ENCODE measurements at places on chromosomes 16 and 17.

- no peak for DNase-seq
Observed at GRCh38 chr17:8222380-8222629, 11.9 kb upstream of the AURKB start.

- peak; percentile 100 for DNase-seq
Observed at GRCh38 chr17:76671123-76671911, 27.8 kb upstream of the ST6GALNAC1 start.

DNA sequence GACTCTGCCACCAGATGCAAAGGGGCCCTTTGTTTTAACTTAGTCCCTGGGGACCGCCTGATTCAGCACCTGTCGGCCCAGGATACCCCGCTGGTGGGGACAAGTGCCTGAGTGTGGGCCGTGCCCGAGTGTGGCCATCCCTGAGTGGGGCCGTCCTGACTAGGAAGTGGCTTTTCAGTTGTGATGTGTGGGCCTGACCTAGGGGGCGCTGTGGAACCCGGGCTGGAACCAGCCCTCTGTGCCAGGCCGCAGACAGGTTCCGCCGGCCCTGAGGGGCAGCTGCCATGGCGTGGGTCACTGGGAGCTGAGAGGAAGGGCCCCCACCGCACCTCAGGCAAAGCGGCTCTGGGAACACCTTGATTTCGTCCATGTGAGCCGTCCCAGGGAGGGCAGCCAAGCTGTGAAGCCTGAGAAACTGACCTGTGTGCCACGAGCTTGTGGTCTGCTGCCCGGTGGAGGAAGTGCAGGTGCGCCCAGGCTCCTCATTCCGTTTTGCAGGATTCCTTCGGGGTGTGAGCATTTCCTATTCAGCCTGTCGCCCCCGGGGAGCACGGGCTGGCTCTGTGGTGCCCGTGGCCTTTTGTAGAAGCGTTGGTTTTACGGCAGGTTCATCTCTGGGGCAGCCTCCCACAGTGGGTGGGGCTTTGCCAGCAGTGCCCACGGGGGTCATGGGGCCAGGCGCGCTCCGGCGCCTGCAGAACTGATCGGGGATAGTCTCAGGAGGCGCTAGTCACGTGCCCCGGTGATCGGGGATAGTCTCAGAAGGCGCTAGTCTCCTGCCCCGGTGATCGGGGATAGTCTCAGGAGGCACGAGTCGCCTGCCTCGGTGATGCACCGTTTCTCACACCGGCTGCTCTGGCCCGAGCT, 5.3 kb downstream of the RPL13 start:
- DNase-seq = peak; percentile 61

GRCh38 chr17:7972131-7972785, 30.2 kb upstream of the GUCY2D start:
- DNase-seq = no peak

- DNase-seq = no peak
Observed at GRCh38 chr16:81715358-81716196, 63.5 kb upstream of the PLCG2 start.

GRCh38 chr17:63760771-63761539, 12.4 kb downstream of the CCDC47 start:
- DNase-seq = no peak

- peak; percentile 72 for DNase-seq
Observed at GRCh38 chr16:11016993-11017392, 72.6 kb downstream of the CLEC16A start.

- no peak for DNase-seq
Observed at GRCh38 chr16:67825119-67825518, 17.0 kb upstream of the THAP11 start.

DNA sequence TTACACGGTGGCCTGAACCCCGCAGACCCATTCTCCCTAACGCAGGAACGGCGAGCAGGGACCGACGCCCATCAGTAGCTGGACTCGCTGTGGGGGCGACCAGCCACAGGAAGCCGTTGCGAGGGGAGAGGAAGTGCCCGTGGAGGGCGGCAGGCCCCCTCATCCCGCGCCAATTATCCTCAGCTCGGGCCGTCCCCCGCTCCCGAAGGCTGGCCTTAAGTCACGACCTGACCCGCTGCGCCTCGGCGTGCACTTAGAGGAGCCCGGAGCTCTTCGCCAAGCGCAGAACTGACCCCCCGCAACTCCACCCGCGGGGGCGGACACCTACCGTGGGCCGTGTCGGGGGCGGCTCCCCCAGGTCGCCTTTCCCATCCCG, 401 bp downstream of the ARL16 start:
- DNase-seq = no peak

DNA sequence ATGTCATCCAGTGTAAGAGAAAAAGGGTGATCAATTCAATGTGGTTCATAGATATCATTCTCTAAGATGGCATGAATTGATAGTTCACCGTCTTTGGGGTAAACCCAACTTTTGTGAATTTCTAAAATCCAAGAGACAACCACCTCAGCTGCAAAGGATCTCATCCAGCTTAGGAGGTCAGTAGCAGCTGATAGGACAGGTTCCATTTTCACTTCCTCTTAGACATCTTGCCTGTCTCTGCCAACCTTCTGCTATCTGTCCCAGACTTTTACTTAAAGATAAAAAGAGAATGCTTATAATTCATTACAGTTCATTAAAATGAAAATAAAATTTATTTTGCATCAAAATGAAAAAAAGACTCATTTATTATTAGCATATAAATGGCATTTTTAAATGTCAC, 468.2 kb downstream of the XYLT1 start:
- no peak for DNase-seq

DNA sequence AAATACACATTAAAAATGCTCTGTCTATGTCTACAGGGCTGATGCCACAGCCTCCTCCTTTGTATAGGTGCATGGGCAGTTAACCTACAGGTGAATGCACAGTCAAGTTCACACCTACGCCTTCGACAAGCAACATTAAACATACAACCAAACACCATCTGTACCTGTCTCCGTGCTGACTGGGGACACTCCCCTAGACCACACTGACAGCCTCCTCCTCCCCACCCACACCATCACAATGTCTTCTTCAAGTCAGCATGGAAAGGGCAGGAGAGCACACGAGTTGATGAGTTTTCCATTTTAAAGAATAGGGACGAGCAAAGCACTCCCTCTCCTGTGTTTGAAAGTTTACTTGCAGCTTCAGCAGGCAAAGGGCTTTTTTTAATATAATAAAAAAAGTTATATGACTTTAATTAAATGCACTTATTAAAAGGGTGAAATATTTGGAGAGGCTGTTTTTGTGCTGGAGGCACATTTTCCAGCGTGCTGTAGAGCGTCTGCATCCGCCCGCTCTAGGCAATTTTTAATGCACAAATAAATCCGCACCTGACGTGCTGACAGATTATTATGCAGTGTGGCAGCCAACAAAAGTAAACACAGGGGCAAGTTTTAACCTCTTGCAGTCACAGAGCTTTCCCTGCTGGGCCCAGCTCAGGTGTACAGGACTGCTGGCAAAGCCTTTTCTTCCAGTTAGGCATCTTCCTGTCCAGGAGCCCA, 367.9 kb downstream of the SOX9 start:
- no peak for DNase-seq

GRCh38 chr17:30101686-30102390, 14.8 kb upstream of the NSRP1 start:
- no peak for DNase-seq

DNA sequence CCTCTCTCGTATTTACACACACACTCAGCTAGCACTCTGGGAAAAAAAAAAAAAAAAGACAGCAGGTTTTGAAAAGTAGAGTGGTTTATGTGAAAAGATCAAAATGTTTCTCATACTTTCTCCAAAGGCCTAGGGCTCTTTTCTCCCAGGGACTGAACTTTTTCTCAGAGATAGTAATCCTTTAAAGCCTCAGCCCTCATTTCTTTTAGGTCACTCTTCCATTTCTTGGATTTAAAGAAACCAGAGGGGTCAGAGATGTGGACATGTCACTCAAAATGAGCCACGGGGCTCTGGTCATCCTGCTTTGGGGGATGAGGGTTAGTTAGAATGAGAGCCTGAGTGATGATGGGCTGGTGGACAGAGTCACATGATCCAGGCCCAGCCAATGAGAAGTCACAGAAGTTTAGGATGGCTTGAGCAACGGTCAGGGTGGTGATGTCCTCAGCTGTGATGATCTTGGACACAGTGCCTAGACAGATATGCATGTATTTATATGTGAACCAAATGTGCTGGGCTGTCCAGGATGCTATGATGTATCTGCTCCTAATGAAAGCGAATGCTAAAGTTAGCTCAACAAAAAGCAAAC, 33.7 kb upstream of the AXIN2 start:
- DNase-seq = no peak

GRCh38 chr17:77510133-77510796, 369.5 kb downstream of the SEC14L1 start:
- no peak for DNase-seq

- no peak for DNase-seq
Observed at GRCh38 chr16:9843424-9844018, 338.7 kb downstream of the GRIN2A start.

DNA sequence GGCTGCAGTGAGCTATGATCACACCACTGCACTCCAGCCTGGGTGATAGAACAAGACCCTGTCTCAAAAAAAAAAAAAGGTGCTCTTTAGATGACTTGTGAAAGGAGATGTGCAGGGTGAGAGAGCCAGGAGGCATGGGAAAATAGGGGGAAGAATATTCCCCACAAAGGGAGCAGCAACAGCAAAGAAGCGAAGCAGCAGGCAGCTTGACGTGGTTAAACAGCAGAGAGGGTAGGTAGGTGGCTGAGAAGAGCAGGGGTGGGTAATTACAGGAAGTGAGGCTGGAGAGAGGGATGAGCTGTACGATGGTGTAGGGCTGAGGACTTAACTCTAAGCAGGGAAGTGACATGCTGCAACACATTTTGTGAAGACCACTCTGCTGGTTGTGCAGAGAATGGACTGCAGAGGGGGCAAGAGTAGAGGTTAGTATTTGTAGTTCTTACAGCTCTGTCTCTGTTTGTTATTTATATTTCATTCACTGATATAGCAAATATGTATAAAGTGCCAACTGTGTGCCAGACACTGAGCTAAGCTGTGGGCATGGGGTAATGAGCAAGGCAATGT, 1.6 kb downstream of the HEATR3 start:
- DNase-seq = no peak

GRCh38 chr17:1571341-1571704, 8.7 kb upstream of the PITPNA start:
- no peak for DNase-seq

- peak; percentile 70 for DNase-seq
Observed at GRCh38 chr17:3534881-3535252, 22.7 kb downstream of the TRPV3 start.

DNA sequence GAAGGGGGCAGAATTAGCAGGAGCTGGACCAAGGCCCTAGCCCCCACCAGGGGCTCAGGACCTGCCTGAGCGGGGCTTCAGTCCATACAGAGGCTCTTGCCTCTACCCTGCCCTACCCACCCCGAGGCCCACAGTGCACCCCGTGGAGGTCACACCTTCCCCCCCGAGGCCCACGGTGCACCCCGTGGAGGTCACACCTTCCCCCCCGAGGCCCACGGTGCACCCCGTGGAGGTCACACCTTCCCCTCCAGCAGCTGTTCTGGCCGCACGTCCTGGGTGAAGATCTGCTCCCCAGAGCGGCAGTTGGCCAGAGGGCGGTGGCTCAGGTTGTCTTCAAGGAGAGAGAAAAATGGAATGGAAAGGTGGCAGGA, 11.4 kb downstream of the CASKIN2 start:
- DNase-seq = no peak

GRCh38 chr16:2090481-2090776, 42.6 kb downstream of the TSC2 start:
- peak; percentile 63 for DNase-seq

DNA sequence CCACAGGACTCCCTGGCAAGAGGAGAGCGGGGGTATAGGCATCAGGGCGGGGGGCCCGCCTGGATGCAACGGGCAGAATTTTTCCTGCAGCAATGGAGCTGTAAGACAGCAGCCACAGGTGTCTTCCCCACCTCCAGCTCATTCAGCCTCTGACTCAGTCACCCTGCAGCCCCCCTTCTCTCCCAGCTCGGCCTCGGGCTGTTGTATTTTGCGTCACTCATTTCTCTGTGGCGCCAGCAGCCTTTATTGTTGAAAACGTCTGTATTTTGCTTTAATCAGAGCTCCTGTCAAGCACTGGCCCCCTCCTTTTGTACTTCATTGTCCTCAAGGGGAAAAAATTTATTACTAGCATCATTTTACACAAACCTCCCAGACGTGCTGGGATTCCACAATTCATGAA, 117.7 kb downstream of the WSCD1 start:
- no peak for DNase-seq

- DNase-seq = no peak
Observed at GRCh38 chr17:69853541-69854224, 221.3 kb upstream of the KCNJ16 start.

DNA sequence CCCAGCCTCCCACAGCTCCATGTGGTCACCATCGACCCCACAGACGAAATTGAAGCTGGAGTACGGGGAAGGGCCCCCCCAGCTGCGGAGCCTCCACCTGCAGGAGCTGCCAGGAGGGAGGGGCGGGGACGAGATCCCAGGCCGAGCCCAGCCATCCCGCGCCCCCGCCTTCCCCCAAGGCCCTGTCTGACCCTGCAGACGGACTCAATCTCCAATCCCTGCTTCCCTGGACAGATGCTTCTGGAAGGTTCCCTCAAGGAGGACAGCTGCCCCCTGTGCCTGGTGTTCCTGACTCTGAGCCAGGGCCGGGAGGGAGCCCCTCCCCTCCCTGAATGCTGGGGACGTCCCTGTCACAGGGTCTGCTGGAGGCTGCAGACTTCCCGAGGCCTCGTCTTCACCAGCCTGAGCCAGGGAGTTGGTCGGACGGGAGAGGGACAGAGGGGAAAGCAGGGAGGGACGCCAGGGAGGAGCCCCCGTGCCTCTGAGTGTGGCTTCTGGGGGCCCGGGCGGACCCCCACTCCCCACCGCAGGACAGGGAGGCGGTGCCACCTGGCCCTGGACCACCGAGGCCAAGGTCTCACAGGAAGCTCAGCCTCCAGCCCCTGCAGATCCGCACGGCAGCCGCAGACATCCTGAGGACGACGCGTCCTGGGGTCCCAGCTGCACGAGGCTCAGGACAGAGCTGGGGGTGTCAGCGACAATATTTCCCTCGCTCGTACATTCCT, 21.3 kb upstream of the C1QTNF8 start:
- DNase-seq = no peak

- DNase-seq = no peak
Observed at GRCh38 chr17:78653382-78653781, 76.2 kb upstream of the DNAH17 start.

DNA sequence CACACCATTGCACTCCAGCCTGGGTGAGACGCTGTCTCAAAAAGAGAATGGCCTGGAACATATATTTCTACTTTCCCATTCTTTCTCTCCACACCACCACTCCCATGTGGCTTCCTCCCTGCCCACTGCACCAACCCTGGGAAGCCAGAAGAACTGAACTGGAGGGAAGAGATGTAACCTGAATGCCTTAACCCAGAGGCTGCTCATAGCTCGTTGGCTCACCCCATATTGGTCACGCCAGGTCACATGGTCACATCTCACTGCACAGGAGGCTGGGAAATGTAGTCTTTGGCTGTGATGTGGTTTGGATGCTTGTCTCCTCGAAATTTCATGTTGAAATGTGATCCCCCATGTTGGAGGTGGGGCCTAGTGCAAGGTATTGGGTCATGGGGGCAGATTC, 5.9 kb upstream of the DNAH17 start:
- DNase-seq = no peak

GRCh38 chr16:50526796-50527195, 21.4 kb upstream of the NKD1 start:
- DNase-seq = no peak
